NCI-H2029 (cell line): ENCODE measurements at places on chromosomes 6 and 20.

- no peak for DNase-seq
Measured at GRCh38 chr20:36519944-36520343, 21.4 kb upstream of the MYL9 start.

DNA sequence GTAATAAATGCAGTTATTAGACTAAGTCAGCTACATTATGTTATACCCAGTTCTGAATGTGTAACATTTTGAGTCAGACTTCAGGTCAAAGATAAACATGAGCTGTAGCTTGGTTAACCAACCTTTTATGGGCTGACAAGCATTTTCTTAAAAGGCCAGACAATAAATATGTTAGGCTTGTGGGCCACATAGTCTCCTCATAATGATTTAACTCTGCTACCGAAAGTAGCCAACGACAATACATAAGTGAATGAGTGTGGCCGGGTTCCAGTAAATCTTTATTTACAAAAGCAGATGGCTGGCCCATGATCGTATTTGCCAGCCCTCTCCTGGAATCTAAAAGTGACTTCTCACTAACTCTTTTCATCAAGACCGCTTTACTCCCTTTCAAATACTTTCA, 49.9 kb downstream of the ATG5 start:
- DNase-seq = no peak

GRCh38 chr20:36519012-36519719, 22.2 kb upstream of the MYL9 start:
- no peak for DNase-seq

DNA sequence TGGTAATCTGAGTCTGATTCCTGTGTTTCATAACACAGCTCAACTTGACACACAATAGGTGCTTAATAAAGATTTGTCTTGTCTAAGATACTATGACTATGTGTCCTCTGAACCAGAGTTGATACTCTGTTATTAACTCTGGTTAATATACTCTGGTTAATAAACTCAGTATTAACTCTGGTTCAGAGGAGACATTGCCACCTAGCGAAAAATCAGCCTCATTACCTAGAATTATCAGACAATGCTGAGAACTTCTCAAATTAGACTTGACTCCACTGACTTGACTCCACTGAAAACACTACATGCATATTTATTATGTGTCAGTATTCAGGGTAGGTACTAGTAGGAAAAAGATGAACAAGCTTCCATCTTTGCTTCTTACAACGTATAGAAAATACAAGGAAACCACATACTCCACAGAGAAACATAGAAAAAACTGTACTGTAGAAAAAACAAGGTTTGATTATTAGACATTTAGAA, 73.9 kb downstream of the AHI1 start:
- no peak for DNase-seq

DNA sequence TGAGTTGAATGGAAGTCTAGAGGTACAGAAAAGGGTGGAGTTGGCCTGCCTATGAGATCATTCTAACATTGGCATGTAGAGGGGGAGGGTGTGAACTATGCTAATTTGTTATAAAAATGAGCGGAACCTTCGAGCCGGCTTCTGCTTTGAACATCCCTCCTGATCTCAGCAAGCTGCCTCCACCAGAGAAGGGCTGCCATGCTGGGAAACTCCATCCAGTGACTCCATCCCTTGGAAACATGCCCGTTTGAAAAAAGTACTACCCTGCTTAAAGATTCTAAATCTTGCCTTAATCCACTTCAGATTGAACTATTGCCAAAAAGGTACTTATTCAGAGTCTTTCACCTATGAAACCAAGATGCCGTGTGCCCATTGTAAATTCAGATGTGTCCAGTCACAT, 43.6 kb upstream of the TMEM170B start:
- no peak for DNase-seq

DNA sequence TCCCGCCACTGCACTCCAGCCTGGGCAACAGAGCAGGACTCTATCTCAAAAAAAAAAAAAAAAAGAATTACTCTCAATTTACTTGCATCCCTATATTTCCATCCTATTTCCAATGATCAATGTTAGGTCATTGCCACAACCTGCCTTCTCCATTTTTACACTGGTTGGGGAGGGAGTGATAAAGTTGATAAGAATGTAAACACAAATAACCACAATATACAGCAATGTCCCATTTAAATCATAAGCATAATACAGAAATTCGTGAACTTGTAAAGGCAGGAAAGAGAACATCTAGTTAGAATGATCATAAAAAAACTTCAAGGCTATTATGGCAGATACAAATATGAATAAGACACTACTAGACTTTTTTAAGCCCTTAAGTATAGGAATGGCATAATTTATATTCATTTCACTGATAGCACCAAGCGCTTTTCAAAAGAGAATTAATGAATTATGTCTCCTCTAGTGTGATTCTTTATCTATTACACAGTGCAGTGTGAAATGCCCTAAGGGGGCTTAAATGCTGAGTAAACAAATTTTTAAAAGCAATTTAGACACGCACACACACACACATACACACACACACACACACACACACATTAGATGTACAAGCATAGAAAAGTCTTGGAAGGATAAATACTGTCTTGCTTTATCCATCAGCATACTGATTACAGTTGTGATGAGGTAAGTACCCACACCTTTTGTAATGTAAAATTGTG, 33.5 kb upstream of the RAB23 start:
- no peak for DNase-seq

DNA sequence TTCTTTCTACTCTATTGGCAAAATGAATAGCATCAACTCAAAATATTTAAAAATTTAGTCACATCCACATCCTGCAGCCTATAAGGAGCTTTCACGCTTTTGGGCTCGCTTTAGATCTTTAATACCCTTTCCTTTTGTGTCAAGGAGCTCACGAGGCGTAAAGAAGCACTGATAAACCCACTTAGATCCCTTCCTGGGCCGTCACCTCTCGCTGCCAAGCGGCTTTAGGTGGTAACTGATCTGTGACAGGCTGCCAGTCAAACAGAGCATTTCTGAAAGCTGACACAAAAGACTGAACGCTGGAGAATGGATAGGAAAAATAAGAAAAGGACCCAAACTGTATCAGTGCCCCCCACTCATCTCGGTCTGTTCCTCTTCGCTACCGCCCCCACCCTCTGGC, 385.7 kb upstream of the MMS22L start:
- DNase-seq = no peak

DNA sequence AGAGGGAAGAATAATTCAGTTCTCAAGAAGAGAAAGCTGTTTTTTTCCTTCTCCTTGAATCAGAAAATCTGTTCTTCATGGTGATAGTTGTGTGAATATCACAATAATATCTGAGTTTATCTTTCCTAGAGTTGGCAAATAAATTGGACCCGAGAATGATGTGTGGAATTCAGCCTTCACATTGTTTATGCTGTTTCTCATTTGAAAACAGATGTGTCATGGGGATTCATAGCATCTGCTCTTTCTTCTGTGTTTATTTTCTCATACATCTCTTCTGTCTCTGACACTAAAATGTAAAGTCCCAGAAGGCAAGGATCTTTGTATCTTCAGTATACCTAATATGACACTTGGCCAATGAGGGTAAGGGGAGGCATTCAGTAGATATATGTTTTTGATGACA, 103.6 kb upstream of the SGK1 start:
- DNase-seq = no peak

- DNase-seq = no peak
Measured at GRCh38 chr6:12361042-12361765, 71.0 kb downstream of the EDN1 start.

DNA sequence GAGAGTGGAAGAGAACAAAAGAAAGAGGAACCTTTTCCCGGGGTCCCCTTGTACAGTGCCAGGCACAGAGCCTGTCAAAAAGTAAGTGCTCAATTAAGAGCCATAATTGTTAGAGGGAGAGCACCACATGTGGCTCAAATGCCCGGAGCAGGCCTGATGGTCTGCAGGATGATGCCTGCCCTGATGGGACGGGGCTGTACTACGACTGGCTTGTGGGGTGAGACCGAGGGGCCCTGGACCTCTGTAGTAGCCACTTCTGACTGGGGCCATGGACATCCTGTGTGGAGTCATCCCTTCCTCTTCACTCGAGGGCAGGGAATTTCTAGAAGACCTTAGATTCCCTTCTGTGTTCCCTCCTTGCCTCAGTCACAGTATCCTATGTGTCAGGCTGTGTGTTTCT, 47.9 kb downstream of the KCNK5 start:
- no peak for DNase-seq

GRCh38 chr6:10330515-10330914, 84.4 kb downstream of the TFAP2A start:
- no peak for DNase-seq

DNA sequence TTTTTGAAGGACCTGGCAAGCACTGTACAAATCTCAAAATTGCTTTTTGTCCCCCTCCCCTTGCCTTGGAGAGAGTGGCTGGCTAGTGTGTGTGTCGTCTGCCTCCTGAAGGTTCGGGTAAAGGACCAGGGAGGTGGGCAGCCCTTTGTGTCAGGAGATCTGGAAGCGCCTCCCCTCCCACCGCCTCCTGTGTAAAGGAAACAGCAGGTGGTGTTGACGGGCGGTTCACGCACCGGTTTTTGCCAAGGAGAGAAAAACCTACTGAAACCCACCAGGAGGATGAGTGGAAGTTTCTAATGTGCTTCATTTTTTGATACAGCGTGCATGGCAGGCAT, 1.2 kb downstream of the ENTPD6 start:
- DNase-seq = peak; percentile 77

DNA sequence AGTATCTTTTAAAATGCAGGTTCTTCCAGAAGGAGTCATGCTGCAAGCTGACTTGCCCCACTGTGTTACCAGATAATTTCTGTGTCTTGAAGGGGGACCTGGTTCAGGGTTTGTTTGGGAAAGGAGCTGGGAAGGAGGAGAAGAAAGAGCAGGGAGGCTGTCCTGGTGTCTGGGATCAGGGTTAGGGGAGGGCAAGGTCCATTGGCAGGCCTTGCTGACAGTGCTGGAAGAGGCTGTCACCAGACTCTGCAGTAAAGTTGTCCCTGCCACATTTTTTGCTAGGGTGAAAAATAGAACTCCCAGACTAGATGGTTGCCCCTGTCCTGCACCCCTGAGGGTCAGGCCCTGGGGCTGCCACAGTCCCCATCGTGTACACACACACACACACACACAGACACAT, 14.9 kb downstream of the GLP1R start:
- DNase-seq = no peak

GRCh38 chr6:17021539-17021889, 80.3 kb upstream of the STMND1 start:
- no peak for DNase-seq

GRCh38 chr6:73560182-73560732, 39.4 kb upstream of the EEF1A1 start:
- DNase-seq = no peak

GRCh38 chr6:144364208-144364720, 79.1 kb downstream of the UTRN start:
- DNase-seq = no peak

- DNase-seq = no peak
Measured at GRCh38 chr6:25462235-25462897, 183.2 kb downstream of the CARMIL1 start.

GRCh38 chr6:142469220-142469619, 167.4 kb downstream of the ADGRG6 start:
- no peak for DNase-seq

- no peak for DNase-seq
Measured at GRCh38 chr20:21670981-21671380, 34.5 kb upstream of the PAX1 start.

GRCh38 chr6:149031859-149032598, 285.2 kb downstream of the UST start:
- no peak for DNase-seq

- no peak for DNase-seq
Measured at GRCh38 chr6:95741045-95741444, 163.7 kb downstream of the MANEA start.

DNA sequence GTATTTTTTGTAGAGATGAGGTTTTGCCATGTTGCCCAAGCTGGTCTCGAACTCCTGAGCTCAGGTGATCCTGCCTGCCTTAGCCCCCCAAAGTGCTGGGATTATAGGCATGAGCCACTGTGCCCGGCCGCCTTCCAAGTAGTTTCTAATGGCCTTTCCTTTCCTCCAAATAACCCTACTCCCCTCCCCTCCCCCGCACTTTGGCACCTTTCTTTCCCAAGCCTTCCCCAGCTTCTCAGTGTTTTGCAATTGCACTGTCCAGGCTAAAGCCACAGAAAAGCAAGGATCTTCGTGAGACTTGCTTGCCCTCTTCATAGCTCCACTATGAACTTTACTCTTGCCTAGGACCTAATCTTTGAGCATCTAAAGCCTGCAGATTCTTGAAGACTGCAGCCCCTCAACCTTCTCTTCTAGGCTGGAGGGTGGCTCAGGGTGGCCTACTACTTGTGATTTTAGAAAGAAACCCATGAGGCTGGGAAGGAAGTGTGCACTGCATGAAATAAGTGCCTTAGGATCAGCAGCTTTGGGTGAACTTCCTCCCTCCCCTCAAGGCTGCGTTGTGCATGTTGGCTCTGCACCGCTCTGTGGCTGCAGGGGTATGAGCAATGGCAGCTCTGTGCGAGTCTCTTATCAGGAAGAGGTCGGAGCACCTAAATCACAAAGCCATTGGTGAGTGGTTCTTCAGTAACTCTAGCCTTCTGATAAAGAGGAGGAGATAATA, 152.4 kb upstream of the SNX9 start:
- DNase-seq = no peak

- DNase-seq = no peak
Measured at GRCh38 chr20:43962530-43962929, 47.9 kb downstream of the TOX2 start.

DNA sequence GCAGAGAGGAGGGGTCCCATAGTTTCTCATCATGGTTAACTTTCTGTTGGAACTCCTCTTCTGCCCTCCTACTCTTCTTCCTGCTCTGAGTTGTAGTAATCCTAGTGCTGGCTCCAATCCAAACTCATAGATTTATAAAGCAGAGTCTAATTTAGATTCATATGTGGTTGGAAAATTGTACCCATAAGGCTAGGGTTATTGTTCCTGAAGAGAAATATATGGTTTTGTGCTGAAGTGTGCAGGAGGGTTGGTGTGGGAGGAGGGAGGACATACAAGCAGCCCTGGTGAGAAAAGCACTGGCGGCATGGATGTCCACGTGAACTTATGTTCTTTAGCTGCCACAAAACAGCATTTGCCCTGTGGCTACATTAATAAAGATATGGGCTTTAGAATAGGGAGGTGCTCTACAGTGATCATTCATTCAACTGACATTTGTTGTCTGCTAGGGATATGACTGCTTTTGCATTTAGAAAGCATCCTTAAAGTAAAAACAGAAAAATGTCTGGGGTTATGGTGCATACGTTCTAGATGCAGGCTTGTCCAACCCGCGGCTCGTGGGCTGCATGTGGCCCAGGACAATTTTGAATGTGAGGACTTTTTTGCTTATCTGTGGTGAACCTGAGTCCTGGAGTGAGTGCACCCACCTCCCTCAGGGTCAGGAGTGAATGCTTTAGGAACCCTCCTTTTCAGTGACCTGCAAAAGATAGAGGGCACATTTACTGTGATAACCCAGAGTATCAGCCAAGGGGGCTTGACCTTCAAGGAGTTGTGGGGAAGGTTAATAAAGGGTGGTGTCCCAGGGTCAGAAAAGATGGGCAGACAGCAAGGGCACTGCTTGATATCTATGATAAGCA, 4.1 kb downstream of the HLA-A start:
- no peak for DNase-seq

DNA sequence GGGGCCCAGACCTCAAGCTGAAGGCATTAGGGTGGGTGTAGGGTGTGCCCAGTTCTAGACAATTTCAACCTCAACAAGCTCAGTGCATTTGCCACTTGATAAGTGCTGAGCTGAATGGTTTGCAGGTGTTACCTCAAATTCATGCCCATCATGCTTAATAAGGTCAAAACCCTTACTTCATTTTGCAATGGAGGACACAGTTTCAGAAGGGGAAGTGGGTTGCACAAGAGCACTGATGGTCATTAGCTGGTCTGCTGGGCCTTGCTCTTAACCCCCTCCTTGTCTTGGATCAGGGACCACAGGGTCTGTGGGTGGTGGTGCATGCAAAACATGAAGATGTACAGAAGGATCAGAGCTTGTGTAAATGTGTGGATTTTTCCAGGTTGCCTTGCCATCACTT, 71.0 kb upstream of the SIRPA start:
- DNase-seq = no peak
